Activated CD4-positive, alpha-beta T cell treated with anti-CD3 and anti-CD28 coated beads for 36 hours (primary cell): ENCODE measurements at places on chromosomes 3 and 15. TPM values are rescaled to one million over a fixed set of nuclear protein-coding genes. Genes with fewer than 3 reads are reported as not detected.

GRCh38 chr3:137219801-137220445, 262.1 kb downstream of the IL20RB start:
- no peak overlapping the region for H3K4me3 ChIP-seq
- H3K36me3 ChIP-seq = no peaks in the 10 kb centered on the region
- H3K27ac ChIP-seq = no peak overlapping the region
- no peaks in the 10 kb centered on the region for H3K4me1 ChIP-seq
- no peaks in the 10 kb centered on the region for H3K27me3 ChIP-seq

GRCh38 chr15:76059320-76060117, at the start of gene TMEM266:
TSS of gene TMEM266 (plus strand) at chr15:76059985. CDS start at chr15:76134264, 74,279 bp downstream.
- H3K27ac ChIP-seq = no peak within 1 kb of the TSS
- H3K36me3 ChIP-seq = no peaks in the 10 kb centered on the region
- H3K27me3 ChIP-seq = peaks cover 46% of the 10 kb centered on the region
- H3K4me1 ChIP-seq = peaks cover 23% of the 10 kb centered on the region
- peak within 1 kb of the TSS; percentile 59 for H3K4me3 ChIP-seq
- DNase-seq = peak; percentile 55

GRCh38 chr3:1971780-1972179, 126.9 kb upstream of the CNTN4 start:
- no peak overlapping the region for H3K27ac ChIP-seq
- no peak overlapping the region for H3K4me3 ChIP-seq
- no peaks in the 10 kb centered on the region for H3K4me1 ChIP-seq

GRCh38 chr15:67945131-67945530, 105.3 kb upstream of the RNU6-1 start:
- H3K4me1 ChIP-seq = peaks cover 10% of the 10 kb centered on the region
- no peak for DNase-seq
- H3K4me3 ChIP-seq = no peak overlapping the region
- H3K36me3 ChIP-seq = no peaks in the 10 kb centered on the region
- H3K27me3 ChIP-seq = no peaks in the 10 kb centered on the region

GRCh38 chr15:33067456-33067855, 127.1 kb downstream of the FMN1 start:
- H3K4me1 ChIP-seq = peaks cover 16% of the 10 kb centered on the region
- H3K27me3 ChIP-seq = peaks cover 6% of the 10 kb centered on the region
- DNase-seq = no peak
- H3K4me3 ChIP-seq = peak overlapping the region; percentile 32
- H3K27ac ChIP-seq = no peak overlapping the region

DNA sequence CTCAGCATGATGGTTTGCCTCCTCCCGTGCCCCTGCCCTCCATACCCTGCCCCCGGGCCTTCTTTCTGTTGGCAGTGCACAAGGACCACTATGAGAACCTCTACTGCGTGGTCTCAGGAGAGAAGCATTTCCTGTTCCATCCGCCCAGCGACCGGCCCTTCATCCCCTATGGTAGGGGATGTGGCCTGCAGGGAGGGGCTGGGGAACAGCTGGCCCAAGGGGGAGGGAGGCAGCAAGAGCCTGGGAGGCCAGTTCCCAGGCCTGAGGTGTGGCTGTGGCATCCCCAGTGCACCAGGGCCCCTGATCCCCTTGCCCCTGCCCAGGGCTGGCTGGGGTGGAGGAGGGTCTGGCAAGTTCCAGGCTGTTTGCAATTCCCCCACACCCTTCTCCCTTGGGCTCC, 2.6 kb upstream of the PLA2G4B start:
- peaks cover 24% of the 10 kb centered on the region for H3K4me1 ChIP-seq
- H3K27ac ChIP-seq = no peak overlapping the region
- DNase-seq = no peak
- H3K36me3 ChIP-seq = peaks cover 11% of the 10 kb centered on the region

DNA sequence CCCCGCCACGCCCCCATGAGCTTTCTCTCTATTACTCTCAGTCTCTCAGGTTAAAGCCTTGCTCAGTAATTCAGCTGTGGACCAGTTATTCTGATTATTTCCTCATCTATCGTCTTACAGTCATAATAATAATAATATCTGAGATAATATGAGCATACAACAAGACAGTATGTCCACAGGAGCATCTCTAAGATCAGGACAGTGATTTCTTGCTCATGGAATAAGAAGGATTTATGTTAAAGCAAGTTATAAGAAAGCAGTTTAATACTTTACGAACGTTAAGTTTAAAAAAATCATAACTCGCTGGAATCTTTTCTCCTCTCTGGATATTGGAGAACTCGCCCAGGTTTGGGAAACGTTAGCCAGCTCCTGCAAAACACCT, 643 bp upstream of the LMCD1 start:
- H3K4me1 ChIP-seq = peaks cover 27% of the 10 kb centered on the region
- peaks cover 10% of the 10 kb centered on the region for H3K27me3 ChIP-seq
- no peak overlapping the region for H3K27ac ChIP-seq
- no peaks in the 10 kb centered on the region for H3K36me3 ChIP-seq
- H3K4me3 ChIP-seq = peak overlapping the region; percentile 69

- no peak overlapping the region for H3K27ac ChIP-seq
- H3K4me3 ChIP-seq = no peak overlapping the region
- no peaks in the 10 kb centered on the region for H3K4me1 ChIP-seq
- no peak for DNase-seq
Observed at GRCh38 chr3:73493543-73494308, 131.0 kb downstream of the PDZRN3 start.

- H3K27ac ChIP-seq = peak overlapping the region; percentile 100
- H3K36me3 ChIP-seq = peaks cover 23% of the 10 kb centered on the region
- DNase-seq = peak; percentile 71
- no peaks in the 10 kb centered on the region for H3K27me3 ChIP-seq
Observed at GRCh38 chr3:169771497-169772304, 1.5 kb upstream of the MYNN start.

DNA sequence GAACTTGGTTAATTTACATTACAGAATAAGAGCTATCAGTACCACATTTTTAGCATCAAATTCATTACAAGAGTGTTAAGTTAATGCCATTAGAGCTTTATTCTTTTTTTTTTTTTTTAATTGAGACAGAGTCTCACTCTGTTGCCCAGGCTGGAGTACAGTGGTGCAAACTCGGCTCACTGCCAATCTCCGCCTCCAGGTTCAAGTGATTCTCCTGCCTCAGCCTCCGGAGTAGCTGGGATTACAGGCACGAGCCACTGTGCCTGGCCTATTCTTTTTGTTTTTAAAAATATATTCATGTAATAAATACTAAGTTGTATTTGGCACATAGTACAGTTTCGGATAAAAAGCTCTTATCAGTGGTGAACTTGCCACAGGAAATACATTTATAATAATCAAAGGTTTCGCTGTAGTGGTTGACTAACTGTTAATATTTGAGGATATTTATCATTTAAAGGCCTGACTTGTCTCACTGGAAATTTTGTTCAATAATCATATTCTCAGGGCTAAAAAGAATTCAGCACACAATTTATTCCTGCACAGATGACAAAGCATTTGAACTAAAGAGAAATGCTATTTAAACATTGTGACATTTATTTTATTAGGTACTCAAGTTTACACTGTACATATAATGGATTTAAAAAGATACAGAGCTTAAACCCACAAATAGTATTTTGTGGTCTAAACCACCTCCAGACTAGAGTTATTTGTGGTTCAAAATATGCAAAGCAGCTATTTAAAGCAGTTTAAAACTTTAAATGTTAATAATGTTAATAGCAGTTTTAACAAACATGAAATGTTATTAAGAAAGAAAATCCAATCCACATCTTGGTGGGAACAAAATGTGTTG, 6.1 kb upstream of the LEKR1 start:
- DNase-seq = no peak
- H3K27ac ChIP-seq = no peak overlapping the region
- H3K27me3 ChIP-seq = no peaks in the 10 kb centered on the region
- no peak overlapping the region for H3K4me3 ChIP-seq

- no peak overlapping the region for H3K27ac ChIP-seq
- no peaks in the 10 kb centered on the region for H3K36me3 ChIP-seq
- DNase-seq = no peak
- H3K4me3 ChIP-seq = no peak overlapping the region
- peaks cover 10% of the 10 kb centered on the region for H3K4me1 ChIP-seq
- no peaks in the 10 kb centered on the region for H3K27me3 ChIP-seq
Observed at GRCh38 chr3:108403686-108404345, 106.6 kb downstream of the MYH15 start.

DNA sequence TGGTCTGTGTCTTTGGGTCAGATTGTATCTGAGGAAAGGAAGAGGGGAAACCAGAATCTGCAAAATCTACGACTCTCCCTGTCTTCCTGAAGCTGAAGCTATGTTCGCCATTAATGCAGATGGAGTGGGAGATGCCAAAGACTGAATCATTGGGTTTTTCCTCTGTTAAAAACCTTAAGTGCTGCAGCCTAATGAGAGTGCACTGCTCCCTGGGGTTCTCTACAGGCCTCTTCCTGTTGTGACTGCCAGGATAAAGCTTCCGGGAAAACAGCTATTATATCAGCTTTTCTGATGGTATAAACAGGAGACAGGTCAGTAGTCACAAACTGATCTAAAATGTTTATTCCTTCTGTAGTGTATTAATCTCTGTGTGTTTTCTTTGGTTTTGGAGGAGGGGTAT, 24.0 kb downstream of the RMDN3 start:
- H3K4me3 ChIP-seq = no peak overlapping the region
- no peak overlapping the region for H3K27ac ChIP-seq
- peaks cover 50% of the 10 kb centered on the region for H3K36me3 ChIP-seq
- no peak for DNase-seq
- H3K4me1 ChIP-seq = no peaks in the 10 kb centered on the region

DNA sequence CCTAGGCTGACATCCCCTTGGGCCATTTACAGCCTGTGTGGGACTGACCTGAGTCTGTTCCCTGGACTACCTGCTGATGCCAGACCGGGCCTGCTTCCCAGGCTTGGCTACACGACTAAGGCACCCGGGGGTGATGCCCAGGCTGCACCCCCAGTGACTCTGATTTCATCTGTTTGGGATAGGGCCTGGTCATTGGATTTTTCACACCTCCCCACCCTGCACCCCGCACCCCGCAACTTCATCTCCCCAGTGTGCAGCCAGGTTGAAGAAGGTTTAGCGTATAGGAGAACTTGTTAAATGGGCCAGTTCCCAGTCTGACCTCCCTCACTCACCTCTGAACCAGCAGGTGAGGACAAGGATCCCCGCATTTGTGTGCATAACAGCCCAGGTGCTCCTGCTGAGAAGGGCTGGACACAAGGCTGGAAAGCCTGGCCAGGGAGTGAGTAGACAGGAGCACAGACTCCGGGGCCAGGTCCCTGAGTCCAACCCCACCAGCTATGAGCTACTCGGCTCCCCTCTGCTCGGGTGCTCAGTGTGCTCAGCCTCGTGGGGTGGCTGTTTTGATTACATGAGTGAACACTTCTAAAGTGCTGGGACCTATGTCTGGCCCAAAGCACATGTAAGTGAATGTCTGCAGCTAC, 18.5 kb downstream of the SLC6A20 start:
- no peak for DNase-seq
- no peaks in the 10 kb centered on the region for H3K36me3 ChIP-seq
- H3K4me1 ChIP-seq = peaks cover 5% of the 10 kb centered on the region
- H3K27ac ChIP-seq = no peak overlapping the region
- H3K27me3 ChIP-seq = peaks cover 4% of the 10 kb centered on the region
- H3K4me3 ChIP-seq = no peak overlapping the region

DNA sequence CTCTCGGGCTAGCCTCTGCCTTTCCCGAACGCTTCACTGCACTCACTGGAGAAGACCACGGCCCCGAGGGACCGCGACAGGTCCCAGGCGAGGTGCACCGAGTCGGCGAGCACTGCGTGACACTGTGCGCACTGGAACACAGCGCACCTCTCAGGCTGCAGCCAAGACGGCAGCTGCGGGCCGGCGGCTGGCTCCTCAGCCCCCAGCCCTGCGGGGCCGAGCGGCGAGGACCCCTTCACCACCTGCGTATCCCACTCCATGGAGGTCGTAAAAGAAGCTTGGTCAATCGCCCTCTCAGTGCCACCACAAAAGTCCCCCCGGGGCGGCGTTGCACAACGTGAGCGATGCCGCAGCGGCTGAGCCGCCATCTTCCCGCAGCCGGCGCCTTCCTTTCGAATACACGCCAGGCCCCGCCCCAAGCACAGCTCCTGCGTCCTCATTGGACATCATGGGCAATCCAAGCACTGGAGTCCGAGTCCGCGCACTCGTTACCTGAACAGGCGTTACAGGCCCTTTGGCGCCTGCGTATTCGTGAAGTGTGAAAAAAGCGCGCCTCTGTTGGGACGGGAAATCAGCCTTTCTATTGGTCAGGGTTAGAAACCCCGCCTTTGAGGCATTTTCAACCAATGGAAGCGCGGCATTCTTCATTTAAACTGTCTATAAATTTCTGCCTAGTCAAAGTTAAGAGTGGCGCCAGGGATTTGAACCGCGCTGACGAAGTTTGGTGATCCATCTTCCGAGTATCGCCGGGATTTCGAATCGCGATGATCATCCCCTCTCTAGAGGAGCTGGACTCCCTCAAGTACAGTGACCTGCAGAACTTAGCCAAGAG, at the start of the genes NUSAP1 and OIP5:
NUSAP1 (plus strand) TSS at position 688 of the 832 bp plus-strand sequence; CDS start at position 765, 77 bp downstream.
OIP5 (minus strand) TSS at position 398 of the 832 bp plus-strand sequence; CDS start at position 368, 30 bp downstream.
- no peaks in the 10 kb centered on the region for H3K27me3 ChIP-seq
- peaks cover 31% of the 10 kb centered on the region for H3K36me3 ChIP-seq
- peak within 1 kb of the TSS; percentile 92 for H3K27ac ChIP-seq
- H3K4me1 ChIP-seq = peaks cover 29% of the 10 kb centered on the region

- no peaks in the 10 kb centered on the region for H3K4me1 ChIP-seq
- no peak overlapping the region for H3K27ac ChIP-seq
- H3K27me3 ChIP-seq = no peaks in the 10 kb centered on the region
- DNase-seq = no peak
- no peak overlapping the region for H3K4me3 ChIP-seq
- H3K36me3 ChIP-seq = no peaks in the 10 kb centered on the region
Observed at GRCh38 chr3:36408146-36408545, 27.8 kb downstream of the STAC start.

GRCh38 chr3:184827572-184827971, 15.6 kb downstream of the VPS8 start:
- H3K4me3 ChIP-seq = no peak overlapping the region
- H3K36me3 ChIP-seq = peaks cover 27% of the 10 kb centered on the region
- peaks cover 2% of the 10 kb centered on the region for H3K4me1 ChIP-seq
- no peak overlapping the region for H3K27ac ChIP-seq
- no peaks in the 10 kb centered on the region for H3K27me3 ChIP-seq

The ZBED2 gene
- total RNA-seq = 313 TPM

The ARHGAP31 gene
- total RNA-seq = 9.2 TPM

The STRIT1 gene
- total RNA-seq = not detected

The HTR3E gene
- total RNA-seq = not detected

The SLC22A14 gene
- not detected for total RNA-seq
